ENCODE measurements at places on chromosomes 6 and 20.
A peak's percentile ranks its signal among the peaks of the same experiment; 100 is the strongest.

DNA sequence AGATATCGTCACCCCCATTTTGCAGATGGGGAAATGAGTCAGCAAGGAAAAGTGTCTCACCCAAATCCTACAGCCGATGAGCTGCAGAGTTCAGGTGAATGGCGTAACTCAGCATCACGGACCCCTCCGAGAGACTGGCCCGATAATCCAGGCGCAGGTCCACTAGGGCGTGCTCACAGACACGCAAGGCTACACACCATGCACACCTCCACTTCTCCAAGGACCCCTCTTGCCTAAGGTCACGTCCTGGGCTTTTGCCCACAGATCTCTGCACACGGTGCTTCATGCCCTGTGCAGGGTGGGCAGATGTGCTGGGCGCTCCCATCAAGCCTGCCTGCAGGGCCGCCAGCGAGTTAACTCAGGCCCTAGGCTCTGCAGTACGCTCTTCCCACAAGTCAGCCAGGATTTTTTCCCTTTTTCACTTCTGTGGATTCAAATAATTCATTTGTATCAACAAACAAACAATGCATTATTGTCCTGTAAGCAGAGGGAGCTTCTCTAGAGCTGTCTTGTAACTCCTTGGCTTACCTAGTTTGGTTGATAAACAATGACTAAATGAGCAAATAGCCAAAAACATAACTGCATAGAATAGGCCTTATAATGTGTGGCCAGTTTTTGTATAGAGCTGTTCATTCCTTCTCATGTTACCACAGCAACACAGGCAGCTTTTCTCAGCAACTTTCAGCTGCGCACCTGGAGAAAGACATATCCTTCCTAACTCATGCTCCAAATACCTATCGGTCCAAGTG, 139.1 kb downstream of the AGPAT4 start:
- DNase-seq, result no peak

- no peak for DNase-seq
Measured at GRCh38 chr20:52724541-52724940, 247.6 kb upstream of the TSHZ2 start.

- peak; percentile 34 for DNase-seq
Measured at GRCh38 chr20:38229376-38230252, 30.9 kb downstream of the KIAA1755 start.

GRCh38 chr6:82712389-82712788, 348.8 kb downstream of the TPBG start:
- DNase-seq, result no peak

DNA sequence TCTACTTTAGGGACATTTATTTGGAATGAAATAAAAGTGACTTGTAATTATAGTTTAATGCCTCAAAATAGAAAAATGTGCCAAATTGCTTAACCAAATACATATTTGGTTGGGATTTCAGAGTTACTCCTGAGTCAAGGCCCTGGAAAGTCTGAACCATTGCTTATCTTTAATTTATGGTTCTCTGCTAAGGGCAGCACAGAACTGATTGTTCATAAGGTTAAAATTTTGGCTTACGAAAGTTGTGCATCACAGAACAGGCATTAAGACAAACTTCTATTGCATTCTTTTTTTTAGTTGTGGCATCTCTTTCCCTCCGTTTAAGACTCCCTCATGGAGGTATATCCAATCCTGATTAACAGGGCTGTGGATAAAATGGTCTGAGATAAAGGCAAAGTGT, 92.2 kb upstream of the TENT5A start:
- DNase-seq, result no peak

- DNase-seq, result no peak
Measured at GRCh38 chr20:1831606-1832005, 63.6 kb upstream of the SIRPA start.

GRCh38 chr20:61459266-61459665, 207.2 kb downstream of the CDH4 start:
- DNase-seq, result no peak

DNA sequence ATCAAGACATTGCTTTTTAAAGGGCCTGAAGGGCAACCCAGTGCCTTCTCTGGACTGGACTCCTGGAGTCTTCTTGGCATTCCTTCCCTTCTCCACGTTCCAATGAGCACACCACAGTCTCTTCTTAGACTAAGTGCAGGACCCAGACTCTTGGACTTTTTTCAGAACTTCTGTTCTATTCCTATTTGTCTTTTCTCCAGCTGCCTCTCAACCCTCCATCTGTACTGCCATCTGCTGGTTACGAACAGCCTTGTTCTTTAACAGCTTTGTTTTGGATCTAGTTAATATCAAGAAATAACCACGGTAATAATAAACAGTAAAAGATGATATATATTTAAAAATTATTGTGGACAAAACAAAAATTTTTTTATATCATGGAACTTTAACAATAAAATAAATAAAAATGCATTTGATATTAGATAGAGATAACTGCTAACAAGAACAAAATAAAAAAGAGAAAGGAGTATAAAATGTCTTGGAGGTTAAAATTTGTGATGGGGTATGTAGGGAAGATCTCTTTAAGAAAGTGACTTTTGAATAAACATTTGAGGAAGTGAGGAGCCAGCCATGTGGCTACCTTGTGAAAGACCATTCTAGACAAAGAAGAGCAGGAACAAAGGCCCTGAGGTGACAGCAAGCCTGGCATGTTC, 105.1 kb upstream of the HCRTR2 start:
- peak; percentile 62 for DNase-seq

- DNase-seq, result peak; percentile 9
Measured at GRCh38 chr6:168332020-168332419, 12.4 kb upstream of the DACT2 start.

DNA sequence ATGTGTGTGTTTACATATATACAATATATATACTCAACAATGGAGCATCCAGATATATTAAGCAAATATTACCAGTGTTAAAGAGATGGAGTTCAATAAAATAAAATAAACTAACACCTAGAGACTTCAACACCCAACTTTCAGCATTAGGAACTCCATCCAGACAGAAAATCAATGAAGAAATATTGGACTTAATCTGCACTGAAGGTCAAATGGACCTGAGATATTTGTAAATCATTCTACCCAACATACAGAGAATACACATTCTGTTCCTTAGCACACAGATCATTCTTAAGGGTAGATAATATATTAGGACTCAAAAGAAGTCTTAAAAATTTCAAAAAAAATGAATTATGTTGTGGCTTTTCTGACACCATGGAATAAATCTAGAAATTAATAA, 832.3 kb upstream of the ADGRB3 start:
- DNase-seq, result no peak

DNA sequence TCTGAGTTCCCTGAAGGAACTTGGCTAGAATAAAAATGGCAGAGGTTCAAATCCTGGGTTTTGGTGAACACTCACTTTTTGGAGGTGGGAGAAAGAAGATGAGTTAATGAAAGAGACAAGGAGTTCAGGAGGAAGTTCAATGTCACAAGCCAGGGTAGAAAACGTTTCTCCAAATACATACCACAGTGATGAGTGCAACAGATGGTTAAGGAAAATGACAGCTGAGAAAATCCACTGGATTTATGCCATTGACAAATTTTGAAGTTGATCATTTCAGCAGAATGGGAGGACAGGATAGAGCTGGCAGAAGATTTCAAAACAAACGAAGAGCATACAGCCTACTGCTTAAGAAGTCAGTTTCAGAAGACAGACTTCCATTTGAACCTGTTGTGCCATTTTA, 122.7 kb downstream of the GFRAL start:
- no peak for DNase-seq

DNA sequence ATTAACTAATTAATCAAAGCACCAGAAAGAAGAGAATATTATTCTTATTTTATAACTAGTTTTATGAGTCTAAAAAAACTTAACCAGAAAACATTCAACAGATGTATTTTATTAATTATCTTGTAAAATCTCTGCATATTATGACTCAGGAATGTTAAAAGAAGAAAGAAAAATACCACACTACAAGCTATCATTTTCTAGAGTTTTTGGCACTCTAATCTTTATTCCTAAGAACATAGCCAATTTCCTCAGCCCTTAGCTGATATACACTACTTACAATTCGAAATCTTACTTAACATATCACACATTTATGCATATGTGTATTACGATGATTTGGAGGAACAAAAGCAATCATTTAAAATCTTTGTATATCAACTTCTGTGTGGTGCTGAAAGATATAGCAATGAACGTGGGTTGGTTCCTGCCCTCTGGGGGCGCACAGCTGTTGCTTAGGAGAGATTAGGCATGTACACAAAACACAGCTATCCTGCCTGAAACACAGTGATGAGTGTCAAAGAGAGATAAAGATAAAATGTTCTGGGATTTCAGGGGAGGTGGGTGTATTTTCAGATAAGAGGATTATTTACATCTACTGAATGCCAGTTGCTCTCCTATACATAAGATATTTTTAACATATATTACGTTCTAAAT, 404.5 kb downstream of the SYNE1 start:
- DNase-seq, result no peak

- no peak for DNase-seq
Measured at GRCh38 chr6:47076422-47077344, 34.6 kb upstream of the ADGRF1 start.

All from epithelial cell of esophagus (primary cell).